ENCODE measurements at places on chromosomes 3 and 15.
A peak's percentile ranks its signal among the peaks of the same experiment; 100 is the strongest.

DNA sequence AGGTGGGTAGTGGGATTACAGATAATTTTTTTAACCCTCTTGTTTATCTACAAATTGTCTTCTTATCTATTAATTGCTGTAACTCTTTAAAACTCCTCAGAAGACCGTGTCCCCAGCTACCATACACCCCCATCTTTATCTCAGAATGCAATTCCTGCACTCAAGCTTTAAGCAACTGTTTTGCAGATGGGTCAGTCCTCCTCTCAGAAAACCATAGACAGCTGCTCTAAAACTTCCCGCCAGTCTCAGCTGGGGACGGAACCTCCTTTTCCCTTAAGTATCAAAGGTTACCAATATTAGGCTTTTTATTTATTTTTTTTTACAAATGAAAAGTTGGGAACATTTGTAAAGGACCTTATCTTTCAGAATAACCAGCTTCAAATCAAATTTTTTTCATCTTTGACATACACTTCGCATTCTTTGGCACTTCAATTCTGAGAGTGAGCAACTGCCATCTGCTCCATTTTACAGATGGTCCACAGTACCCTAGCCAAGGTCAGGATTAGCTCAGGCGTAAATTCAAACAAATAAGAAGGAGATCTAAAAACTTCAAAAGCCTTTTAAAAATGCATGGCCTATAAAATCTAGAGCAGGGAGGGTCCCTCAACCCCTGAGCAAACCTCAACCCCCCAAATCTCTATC, 1.3 kb downstream of the GATM start:
- no peak for DNase-seq

- DNase-seq: no peak
Observed at GRCh38 chr3:131744765-131745164, 242.0 kb upstream of the MRPL3 start.

DNA sequence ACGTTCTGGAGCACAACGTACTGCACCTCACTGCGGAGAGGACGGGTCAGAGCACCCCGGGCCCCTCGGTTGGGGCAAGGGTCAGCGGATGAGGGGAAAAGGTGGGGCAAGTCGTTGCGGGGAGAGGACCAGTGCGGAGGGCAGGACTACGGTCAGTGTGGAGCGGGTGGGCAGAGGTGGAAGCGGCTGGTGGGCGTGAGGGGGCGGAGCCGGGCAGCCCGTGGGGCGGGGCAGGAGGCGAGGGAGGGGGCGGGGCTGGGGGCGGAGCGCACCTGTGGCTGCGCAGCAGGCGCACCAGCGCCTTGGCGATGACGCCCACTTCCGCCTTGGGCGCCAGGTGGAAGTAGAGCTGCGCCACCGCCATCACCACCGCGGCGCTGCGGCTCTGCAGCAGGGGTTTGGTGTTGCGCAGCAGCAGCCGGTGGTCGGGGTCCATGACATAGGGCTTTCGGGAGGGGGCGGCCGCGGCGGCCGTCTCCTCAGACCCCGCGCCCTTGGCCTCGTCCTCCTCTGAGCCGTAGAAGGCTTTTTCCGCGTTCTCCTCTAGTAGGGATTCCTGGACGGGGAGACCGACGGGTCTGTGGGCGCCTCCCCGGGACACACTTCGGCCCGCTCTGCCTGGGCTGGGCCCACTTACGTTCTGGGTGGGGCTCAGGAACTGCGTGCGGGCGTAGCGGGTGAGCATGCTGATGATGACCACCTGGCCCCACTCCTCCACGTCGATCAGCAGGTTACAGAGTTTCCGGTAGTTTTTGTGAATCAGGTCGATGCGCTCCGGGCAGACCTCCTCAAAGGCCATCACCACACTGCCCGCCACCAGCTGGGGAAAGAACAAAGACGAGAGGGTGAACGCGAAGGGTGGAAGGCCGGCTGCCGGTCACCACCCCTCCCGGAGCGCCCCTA, 29.2 kb downstream of the AP3B2 start:
- peak; percentile 1 for DNase-seq

GRCh38 chr15:72420576-72420975, 22.5 kb downstream of the TMEM202 start:
- no peak for DNase-seq

- no peak for DNase-seq
Observed at GRCh38 chr3:120597445-120598049, 1.4 kb downstream of the NDUFB4 start.

GRCh38 chr15:51011212-51011611, 83.5 kb downstream of the TNFAIP8L3 start:
- DNase-seq: no peak

GRCh38 chr3:46564190-46565021, 1.7 kb downstream of the LRRC2 start:
- DNase-seq: no peak

- peak; percentile 78 for DNase-seq
Observed at GRCh38 chr15:82132742-82133141, 86.9 kb upstream of the MEX3B start.

GRCh38 chr15:75947092-75947491, 43.4 kb downstream of the FBXO22 start:
- DNase-seq: peak; percentile 71

GRCh38 chr3:4664412-4664811, 171.3 kb downstream of the ITPR1 start:
- no peak for DNase-seq

- no peak for DNase-seq
Observed at GRCh38 chr3:175421902-175422301, 562.8 kb downstream of the NAALADL2 start.

DNA sequence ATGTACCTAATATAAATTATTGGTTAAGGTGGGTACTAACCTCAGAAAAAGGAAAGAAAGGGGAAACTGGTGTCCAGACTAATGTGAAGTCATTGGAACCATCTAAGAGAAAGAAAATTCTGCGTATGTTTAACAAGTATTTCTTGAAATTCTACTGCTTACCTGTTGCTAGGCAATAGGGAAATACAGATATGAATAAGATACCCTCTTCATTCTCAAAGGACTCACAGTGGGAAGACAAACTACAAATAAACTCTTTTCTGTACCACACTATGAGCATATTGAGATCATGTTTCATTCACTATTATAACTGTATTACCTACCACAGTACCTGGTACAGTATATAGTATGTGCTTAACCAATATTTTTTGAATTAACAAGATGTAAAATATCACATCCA, 140.5 kb upstream of the MLF1 start:
- DNase-seq: no peak

GRCh38 chr15:40768521-40769273, 1.1 kb upstream of the C15orf62 start:
- no peak for DNase-seq

DNA sequence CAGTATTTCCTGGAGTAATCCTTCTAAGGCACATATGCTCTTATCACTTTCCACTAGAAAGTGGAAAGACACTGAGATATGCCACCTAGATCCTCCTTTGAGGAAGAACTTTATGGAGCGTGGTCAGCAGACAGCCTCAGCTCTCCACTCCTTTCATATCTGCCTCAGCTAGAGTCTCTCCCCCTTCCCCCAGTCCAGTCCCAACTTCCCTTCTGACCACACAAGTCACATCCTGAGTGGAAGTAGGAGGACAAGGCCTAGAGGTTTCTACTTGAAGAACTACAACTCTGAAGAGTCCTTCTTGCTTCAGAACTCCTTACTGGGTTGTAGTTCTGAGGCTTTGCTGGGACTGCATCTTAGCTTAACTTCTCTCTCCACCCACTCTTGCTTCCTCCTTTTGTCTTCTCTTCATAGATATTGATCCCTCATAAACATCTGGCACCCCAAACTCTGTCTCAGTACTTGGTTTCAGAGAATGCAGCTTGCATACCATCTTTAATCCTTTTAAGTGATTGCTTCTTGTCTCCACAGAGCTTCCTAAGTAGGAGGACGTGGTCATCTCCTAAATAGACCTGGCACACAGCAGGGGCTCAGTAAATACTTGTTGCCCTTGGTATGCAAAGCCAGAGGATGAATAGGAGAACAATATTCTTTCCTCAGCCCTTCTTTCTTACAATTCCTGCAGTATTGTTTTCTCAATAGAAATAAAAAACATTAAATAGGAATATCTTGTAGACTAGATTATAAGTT, 109.6 kb downstream of the OXSM start:
- DNase-seq: no peak

GRCh38 chr3:72782521-72782920, 65.7 kb downstream of the SHQ1 start:
- DNase-seq: no peak

DNA sequence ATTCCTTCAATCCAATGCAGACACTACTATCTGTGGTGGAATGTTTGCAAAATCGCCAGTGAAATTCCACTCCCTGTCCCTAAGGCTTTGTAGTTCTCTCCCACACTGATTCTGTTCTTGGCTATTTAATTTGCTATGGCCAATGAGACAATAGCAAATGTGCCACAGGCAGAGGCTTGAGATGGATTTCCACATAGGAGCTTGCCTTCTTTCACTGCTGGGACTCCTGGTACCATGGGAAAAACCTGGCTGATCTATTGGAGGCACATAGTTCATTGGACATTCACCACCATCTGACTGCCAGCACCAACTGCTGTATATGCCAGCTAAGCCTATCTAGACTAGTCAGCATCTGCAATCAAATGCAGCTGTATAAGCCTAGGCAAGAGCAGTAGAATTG, 103.8 kb downstream of the NR1D2 start:
- no peak for DNase-seq

DNA sequence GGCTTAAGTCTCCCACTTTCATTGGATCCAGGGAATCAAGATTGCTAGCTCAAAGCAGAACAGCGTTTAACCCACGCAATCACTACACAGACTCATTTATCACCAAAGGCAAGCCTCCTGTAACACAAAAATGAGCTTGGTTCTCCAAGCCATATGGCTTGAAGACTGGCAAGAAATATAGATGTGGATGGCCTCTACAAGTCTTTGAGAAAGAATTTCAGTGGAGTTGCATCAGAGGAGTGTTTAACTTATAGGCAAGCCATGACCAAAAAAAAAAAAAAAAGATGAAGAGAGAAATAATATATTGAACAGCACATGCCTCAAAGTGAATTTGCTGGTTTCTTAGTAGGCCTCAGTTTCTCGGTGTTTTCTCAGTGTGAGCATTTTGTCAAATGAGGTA, 27.3 kb downstream of the PDZRN3 start:
- no peak for DNase-seq

GRCh38 chr3:109396806-109397205, 59.5 kb upstream of the DPPA4 start:
- DNase-seq: peak; percentile 84

DNA sequence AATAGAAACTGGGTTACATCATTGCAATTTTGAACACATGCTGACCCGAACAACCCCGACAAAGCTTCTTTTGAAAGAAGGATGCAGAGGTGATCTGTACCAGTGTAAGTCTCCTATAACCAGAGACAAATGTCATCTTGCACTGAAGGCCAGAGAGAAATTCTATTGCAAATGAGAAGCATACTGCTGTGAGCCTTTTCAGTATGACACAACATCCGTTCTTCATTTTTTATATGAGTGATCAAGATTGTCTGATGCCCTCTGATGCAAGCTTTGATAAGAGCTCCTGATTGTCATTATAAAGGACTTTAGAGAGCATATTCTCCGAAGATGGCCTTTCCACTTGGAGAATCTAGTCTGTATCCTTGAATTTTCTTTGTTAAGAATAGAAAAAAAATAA, 36.9 kb downstream of the PCOLCE2 start:
- no peak for DNase-seq

DNA sequence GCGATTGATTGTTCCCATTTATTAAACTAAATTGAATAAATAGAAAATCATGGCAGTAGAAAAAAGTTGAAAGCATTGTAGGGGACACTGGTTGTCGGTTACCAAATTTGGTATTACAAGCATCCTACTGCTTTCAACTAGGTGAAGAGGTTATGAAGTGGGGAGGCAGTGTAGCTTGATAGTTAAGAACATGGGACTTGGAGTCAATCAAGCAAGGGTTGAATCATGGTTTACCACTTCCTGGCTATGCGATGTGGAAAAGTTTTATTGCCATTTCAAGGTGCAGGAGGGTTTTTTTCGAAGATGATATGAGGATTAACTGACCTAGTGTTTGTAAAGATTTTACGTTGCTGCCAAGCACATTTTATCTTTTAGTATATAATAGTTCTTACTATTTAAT, 318.2 kb upstream of the KCNH8 start:
- no peak for DNase-seq

DNA sequence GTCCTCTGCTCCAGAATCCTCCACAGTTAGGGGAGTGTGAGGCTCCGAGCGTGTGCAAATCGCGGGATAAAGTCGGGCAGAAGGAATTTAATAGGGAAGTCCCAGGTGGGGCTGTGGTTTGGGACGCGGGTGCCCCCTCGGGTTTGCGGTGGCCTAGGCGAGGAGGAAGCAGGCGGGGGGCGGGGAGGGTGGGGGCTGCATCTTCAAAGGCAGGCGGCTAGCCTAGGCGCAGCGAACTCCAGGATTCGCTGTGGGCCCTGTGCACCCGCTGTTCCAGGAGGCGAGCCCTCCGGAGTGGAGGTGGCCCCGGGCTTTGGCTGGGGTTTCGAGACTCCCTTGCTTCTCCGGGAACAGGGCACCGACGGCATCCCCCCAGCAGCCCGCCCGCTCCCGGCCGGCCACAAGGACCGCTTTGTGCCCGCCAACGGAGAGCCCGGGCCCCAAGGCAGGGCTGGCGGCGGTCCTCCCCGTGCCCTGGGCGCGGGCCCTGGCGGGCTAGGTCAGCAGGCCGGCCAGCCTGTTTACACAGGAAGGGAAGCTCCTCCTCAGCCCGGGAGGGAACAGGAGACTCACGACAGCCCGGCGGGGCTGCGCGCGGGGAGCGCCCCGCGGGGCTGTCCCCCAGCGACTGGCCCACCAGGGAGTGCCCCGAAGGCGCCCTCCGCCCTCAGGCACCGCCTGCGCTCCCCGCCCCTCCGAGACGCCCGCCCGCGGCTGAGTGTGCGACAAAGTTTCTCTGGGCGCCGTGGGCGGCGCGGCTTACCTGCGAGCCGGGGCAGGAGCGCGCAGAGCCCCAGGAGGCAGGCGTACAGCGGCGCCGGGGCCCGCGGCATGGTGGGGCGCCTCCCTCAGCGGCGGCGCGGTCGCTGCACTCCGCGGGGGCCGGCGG, 753 bp downstream of the ITGB5 start:
- peak; percentile 32 for DNase-seq

DNA sequence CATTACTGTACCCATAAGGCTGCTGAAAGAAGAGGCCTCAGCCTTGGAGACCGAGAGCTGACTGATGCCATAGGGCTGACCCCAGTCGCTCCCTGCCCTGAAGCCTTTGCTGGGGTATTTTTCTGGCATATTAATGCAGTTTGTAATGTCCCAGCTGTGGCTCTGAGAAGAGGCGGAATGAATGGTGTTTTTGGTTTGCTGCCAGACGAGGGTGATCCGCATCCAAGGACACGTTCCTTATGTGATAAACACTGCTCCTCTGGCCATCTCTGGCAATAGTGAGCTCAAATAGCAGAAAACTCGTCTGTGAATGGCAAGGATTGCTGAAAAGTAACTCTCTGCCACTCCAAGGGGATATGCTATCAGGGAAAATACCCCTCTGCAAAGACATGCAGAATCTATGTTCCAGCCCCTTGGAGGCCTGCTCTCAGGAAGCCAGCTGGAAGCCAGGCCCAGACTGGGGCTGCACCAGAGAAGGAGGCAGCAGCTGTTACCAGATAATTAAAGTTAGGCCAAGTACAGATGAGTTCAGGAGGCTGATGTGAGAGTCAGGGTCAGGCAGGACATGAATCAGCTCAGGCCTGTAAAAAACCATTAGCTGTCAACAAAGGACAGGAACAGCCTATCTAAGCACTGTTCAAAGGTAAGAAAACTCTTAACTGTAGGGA, 28.9 kb upstream of the KLHL6 start:
- no peak for DNase-seq

All from kidney glomerular epithelial cell (primary cell).